COR-L47 (cell line): ENCODE measurements at places on chromosomes 7 and 10.

- DNase-seq = no peak
These were observed 1.6 kb upstream of the GTF2I start for GRCh38 chr7:74655768-74656440.

- DNase-seq = no peak
These were observed 672.3 kb downstream of the TNS3 start for GRCh38 chr7:46909601-46910051.

GRCh38 chr10:69961881-69962745 lies 90.5 kb upstream of the MACROH2A2 start:
- DNase-seq = no peak

GRCh38 chr7:94923412-94923811 lies 16.0 kb downstream of the PPP1R9A start:
- DNase-seq = no peak

DNA sequence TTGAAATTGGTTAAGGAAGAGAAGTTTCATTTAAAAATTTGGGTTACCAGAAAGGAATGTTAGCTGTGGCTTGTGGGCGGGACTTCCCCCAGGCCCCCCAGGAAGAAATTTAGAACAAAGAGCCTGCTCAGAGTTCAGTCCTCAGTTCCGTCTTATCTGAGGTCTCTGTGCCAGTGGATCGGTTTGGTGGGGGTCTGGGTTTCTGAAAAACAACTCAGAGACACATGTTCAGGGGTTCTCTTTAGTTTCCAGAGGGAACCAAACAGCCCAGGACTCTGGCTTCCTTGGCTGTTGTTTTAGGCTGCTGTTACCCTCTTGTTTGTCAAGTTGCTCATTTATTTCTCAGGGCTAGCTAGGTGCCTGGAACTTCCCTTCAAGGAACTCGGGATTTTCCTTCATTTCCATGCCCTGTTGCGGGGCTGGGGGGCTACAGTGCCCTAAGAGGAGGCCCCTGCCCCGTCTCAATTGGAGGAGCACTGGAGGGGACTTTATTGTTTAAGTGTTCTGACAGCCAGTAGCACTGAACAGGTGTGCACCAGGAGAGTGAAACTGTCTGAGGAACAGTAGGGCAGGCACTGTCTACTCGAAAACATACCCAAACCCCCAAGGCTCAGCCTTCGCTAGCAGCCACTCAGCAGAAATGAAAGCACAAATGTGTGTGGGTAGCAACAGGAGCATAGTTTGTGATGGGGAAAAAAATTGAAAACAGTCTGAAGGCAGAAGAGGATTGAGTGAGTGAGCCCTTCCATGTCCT lies 59.9 kb downstream of the ALOX5 start:
- DNase-seq = no peak

- no peak for DNase-seq
These were observed 116.5 kb upstream of the TNS3 start for GRCh38 chr7:47698386-47698785.

- DNase-seq = peak; percentile 1
These were observed 50.0 kb downstream of the SRI start for GRCh38 chr7:88169717-88170320.

GRCh38 chr10:43395571-43396060 lies 13.4 kb downstream of the HNRNPF start:
- no peak for DNase-seq

DNA sequence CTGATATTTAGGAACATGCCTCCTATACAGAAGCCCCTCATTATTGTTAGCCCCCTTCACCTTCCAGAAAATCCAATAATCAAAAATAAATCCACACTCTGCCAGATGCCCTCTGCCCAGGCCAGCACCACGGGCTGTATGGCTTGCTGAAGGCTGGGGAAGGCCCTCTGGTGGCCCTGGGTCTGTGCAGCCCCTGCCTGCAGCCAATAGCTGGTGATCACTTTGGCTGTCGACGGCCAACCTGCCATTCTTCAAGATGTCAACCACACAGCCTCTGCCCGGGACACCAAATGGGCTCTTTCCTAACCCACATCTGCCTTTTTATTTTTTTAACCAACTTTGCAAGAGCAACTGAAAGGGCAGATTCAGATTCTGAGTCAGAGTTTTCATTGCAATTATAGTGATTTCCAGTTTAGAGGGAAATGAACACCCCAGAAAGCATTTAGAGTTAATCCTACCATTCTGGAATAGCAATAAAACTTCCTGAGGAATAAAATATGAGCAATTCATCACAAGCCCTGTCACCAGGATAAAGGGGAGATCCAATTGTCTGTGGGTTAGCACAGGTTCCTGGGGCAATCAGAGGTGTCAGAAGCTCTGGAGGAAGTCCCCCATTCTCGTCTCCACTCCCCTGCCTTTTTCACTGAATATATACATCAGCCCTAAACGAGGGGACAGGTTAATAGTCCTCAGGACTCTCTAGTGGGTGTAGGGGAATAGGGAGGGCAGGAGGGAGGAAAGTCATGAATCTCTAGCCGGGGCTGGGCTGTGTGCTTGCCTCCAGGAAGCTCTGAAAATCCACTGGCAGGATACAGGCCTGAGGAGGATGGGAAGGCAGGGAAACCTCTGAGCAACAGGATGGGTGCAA lies 211.3 kb downstream of the GRID1 start:
- no peak for DNase-seq

GRCh38 chr7:80428161-80429054 lies 83.5 kb downstream of the GNAT3 start:
- DNase-seq = peak; percentile 49

GRCh38 chr10:86261941-86262687 lies 104.5 kb downstream of the GRID1 start:
- DNase-seq = peak; percentile 33

- DNase-seq = no peak
These were observed 38.2 kb upstream of the RPA3 start for GRCh38 chr7:7756577-7756976.
